NCI-H1092 treated with DMSO at 0.1 percent for 48 hours (cell line): ENCODE measurements at places on chromosomes 1 and 21.

GRCh38 chr1:2279210-2279639, 51.1 kb downstream of the SKI start:
- no peak for DNase-seq

DNA sequence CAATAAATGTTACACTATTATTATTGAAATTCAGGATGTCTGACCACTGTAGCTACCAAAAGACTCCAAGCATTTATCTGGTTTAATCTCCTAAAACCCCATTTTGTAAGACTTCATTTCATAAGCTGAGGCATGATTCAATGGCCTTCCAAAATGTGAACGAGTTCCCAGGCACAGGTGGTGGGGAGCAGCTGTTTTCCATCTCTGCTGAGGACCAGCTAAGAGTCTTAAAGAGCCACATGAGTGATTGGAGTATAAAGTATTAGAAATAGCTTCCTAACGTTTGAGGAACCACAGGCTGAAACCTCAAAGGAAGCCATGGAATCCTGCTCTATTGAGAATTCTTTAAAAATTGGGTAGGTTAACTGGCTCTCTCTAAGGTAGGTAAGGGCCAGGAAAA, 44.9 kb downstream of the SEC16B start:
- no peak for DNase-seq

GRCh38 chr1:194045416-194045815, 859.0 kb upstream of the B3GALT2 start:
- DNase-seq = no peak

DNA sequence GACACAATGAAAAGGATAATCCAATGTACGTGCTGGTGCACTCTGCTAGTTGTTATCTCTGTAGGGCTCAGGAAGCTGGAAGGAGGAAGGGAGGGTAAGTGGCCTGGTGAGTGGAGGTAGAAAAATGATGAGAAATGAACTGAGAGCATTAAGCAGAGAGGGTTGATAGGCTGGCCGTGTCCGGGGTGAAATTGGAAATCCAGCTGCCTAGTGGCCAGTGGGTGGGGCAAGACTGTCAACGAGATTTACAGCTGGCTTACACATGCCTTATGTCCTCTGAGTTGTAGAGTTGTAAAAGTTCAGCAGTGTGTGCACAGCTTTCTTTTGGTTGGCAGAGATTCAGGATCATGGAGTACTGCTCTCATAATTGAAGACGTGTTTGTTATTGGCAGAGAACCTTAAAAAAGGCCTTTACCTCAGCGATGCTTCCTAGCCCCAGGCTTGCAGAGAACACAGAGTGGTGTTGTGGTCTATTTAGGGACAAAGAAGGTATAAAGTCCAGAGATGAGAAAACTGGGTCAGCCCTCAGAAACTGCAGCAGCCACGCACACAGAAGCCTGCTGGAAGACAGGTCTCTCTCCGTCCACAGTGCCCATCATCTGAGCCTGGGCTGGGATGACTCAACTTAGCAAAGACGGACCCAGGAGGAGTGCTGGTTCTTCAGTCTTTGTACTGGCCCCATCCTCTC, 132.4 kb downstream of the EDEM3 start:
- peak; percentile 55 for DNase-seq

- no peak for DNase-seq
Measured at GRCh38 chr1:236143104-236143948, 987 bp downstream of the GPR137B start.

DNA sequence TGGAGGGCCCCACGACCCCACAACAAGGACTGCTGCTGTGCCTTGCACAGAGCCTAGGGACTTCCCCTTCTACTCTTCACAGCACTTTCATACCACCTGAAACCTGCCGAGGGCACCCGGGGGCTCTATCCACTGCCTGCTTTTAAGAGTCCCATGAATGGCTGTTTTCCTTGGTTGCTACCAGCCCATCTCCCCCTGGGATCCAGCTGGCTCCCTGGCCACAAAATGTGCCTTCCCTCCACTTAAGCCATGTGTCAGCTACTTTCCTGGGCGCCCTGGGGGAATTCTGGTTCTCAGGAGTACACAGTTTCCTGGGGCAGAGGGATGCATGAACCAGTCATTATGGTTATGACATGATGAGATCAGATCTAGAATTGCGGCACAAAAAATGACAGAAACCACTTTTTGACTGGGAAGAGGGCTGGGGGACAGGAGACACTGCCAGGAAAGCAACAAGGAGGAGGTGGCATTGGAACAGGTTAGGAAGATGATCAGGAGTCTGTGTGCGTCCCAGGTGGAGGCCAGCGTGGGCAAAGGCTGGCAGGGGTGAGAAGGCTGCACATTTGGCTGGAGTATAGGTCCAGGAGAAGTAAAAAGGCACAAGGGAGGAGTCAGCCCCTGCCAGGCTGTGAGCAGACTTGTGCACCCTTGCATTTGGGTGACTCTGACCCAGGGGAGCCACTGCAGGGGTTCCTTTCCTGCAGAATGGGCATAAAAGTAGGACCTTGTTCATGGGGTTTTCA, 3.2 kb upstream of the TNFRSF8 start:
- DNase-seq = no peak

- no peak for DNase-seq
Measured at GRCh38 chr1:177441281-177441680, 270.5 kb downstream of the BRINP2 start.

DNA sequence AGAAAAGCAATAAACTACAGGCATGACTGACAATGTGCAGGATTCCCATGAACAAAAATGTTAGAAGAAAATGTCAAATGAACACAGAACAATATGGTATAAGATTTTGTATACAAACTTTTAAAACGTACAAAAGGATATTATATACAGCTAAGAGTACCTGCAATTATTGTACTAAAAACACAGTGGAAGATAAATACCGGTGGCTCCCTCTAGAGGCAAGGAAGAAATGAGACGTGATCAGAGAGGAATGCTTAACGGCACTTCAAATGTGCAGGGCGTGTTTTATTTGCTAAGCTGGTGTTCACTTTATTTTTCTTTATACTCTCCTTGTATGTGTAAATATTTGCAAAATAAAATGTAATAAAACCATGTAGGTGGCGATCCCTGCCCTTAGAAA, 191.8 kb upstream of the SAMSN1 start:
- peak; percentile 26 for DNase-seq

GRCh38 chr1:150760013-150760412, 5.6 kb downstream of the CTSS start:
- DNase-seq = no peak

DNA sequence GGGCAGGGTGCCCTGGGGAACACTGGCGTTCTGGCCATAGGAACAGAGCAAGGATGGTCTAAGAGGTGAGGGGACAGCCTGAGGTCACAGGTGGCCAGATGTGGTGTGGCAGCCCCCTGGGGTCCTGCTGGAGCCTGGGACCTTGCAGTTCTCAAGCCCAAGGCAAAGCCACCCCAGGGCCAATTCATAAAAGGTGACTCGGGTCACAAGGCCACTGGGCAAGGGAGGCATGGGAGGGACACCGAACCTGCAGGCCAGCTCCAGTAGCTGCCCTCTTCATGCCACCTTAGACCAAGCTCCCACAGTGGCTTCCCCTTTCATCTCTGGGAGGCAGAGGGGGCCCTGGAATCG, 19.3 kb downstream of the TNFRSF25 start:
- DNase-seq = no peak

DNA sequence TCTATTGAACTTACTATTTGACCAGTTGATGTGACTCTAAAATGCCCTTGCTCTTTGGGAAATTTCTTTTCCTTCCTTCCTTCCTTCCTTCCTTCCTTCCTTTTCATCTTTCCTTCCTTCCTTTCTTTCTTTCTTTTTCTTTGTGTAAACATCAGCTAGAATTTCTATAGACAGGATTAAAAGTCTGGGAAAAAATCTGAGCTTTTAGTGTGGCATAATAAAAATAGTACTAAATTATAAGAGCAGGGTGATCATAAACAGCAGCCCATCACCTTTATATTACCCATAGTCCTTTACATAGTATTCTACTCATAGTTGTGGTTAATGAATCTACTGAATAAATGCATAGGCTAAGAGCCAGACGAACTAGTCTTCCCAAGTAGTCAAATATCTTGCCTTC, 281.0 kb upstream of the DAB1 start:
- DNase-seq = no peak

- no peak for DNase-seq
Measured at GRCh38 chr1:200909071-200909470, 14.4 kb downstream of the INAVA start.

DNA sequence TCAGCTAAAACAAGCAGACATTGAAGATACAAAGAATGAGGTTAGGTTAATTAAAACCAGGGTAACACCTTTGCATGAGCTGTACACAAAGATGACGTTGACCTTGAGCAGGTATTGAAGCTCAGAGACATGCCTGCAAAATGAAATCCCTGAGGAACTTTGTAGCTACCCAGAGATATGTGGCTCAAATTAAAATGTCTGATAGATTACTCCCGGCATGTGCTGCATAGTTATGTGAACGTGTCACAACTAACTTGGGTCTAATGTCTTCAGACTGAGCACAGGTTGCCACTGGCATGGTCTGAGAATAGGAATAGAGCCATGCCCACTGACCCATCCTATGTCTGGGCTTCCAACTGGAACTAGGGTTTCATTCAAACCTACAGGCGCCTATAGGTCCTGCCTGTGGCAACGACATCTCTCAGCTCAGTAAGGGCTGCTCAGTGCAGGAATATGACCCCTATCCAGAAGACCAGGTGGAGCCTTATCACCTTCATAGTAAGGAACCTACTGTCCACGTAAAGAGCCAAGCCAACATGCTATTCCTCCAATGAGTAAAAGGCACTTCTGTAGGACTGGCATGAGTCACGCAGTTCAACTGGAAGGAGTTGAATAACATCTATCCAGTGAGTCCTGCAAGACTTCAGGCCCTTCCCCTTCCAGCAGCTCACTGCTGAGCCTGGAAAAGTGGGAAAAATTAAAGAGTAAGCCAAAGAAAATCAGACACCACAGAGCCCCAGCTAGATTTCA, 60.7 kb downstream of the PRKAB2 start:
- no peak for DNase-seq
